ENCODE measurements at places on chromosomes 1 and 21.

DNA sequence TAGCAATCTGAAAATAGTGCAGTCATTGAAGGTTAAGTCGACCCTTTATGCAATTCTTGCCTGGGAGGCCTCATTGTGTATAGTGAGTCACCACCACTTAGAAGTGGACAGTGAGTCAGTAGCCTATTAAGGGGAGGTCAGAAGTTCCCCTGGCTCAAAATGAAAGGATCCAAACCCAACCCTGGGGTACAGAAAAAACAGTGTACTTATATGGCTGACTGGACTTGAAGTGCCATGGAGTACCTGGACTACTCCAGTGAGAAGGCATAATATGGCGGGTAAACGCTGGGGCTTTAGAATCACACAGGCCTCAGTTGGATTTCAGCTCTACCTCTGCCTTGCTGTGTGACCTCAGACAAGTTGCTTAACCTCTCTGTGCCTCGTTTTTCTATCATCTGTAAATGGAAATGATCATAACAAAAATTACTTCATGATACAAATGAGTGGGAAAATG is 2.2 kb upstream of the BCL9 start:
- DNase-seq = no peak

DNA sequence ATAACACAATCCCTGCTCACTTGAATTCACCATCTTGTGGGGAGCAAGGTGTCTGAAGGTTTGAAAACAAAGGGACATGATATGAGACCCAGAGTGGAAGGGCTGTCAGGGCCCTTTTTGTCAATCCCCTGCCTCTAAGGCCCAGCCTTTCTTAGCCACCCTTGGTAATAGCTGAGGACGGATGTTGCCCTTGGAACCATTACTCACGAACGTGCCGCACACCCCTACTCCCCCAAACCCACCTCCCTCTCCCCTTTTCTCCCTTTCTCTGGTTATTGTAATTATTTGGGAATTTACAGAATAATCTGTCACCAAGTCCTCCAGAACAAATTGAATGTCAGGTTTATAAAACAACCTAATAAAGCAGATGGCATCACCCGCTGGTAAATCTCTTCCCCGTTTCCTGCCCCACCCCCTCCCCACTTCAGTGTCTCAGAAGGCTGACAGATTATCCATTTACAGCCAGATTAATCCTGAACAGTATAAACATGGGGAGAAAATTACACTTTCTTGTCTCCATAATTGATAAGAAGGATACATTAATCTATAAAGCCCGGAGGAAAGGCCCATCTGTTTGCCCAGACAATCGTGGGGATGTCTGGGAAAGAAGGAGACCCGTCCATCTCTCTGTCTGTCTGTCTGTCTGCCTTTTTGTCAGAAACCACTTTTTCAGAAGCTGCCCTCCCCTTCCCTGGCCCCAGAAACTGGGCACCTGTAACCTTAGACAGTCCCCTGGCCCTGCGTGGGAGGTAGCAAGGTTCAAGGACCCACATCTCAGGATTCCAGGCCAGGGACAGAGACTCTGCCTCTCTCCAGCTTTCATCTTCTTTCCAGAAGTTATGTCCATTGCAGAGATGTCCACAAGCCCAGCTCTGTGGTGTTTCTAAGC is 60.6 kb upstream of the CD34 start:
- DNase-seq = no peak

- DNase-seq = no peak
Measured at GRCh38 chr1:219990782-219991510, 55.4 kb downstream of the EPRS1 start.

DNA sequence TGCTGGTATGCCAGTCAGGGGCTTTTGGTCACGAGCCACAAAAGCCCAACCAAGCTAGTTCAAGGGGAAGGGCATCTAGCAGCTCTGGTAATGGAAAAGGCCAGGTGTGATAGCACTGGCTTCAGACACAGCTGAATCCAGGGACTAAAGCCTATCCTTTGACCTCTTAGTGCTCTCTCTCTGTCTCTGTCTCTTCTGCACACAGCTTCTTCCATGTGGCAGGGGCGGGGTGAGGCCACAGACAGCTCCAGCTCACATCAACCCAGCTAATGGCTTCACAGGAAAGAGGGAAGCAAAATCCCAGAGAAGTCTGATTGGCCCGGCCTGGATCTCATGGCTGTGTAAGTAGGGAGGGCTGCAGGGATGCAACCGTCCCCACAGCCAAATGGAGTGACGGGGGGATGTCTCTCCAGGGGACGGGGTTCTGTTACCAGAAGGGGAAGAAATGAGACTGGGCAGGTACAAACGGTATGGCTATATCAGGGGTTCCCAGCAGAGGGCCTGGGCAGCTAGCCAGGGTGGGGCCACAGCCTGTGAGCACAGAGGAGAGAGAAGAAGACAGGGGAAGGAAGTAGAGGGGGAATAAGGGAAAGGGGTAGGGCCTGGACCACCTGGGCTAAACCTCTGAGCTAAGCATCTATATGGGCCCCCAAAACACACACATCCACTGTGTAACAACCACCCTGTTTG is 42.4 kb downstream of the FBXO2 start:
- no peak for DNase-seq

DNA sequence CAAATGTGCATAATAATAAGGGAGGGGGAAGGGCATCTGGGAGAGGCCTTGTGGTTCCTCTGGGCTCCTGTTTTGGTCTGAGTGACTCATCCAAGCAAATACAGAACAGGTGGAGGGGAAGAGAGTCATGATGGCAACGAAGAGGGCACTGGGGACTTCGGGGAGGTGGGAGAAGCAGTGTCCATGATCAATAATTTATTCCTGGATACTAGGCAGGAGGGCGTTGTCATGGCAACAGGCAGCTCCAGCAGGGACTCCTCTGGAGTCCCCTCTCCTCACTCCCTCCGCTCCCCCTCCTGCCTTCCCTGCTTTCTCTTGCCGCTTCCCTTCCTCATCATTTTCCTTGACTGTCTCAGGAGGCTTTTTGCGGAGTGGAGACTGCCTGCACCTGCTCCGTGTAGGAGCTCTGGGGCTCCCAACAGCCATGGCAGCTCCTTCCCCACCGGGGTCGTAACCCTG is 12.3 kb upstream of the NFASC start:
- DNase-seq = no peak

DNA sequence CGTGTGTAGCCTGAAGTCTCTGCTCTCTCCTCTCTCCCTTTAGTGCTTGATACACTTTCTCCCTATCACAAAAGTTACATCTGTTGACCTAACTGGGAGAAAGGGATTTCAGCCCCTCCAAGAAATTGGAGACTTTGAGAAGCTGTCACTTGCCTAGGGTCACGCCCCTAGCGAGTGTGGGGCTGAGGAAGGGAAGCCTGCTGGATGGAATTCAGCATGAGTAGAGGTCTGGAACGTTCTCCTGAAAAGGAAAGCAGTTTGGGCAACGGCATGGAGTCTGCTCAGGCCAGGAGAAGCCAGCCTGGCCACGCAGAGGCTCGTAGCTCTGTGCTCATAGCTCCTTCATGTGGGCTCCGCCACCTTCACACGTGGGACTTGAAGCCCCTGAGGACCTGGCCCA is 22.4 kb downstream of the COL16A1 start:
- no peak for DNase-seq

- DNase-seq = no peak
Measured at GRCh38 chr1:233530665-233531386, 83.1 kb upstream of the KCNK1 start.

DNA sequence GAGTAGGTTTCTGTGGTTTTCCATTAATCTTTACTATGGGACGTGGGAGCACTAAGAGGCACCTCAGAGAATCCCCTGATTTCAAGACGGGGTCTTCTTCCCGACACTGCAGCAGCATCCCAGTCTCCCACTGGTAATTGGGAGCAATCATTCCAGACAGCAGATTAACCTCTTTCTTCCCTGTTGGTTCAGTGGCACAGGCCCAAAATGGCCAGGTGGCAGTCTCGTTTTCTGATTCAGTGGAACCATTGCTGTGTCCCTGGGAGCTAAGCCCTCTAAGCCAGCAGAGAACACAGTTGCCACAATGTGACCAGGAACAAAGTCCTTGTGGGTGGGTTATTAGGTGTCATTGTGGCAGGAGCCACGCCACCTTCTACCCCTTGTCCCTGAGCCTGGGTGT is 342.1 kb downstream of the MATN1 start:
- no peak for DNase-seq

DNA sequence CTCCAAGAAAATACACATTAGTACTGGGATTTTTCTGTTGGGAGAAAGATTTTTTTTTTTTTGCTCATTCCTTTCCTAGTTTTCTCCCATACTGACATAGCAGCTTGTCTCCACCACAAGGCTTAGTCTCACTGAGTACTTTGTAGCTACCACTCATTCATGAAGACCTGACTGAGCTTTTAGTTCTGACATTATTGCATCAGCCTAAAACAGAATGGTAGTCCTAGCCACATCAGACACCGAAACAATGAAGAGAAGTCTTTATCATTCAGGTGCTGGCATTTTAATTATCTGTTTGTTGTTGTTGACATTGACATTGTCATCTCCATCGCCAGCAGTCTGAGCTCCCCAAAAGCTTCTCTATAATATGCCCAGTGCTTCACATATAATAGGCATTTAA is 21.1 kb upstream of the C1orf21 start:
- DNase-seq = no peak

GRCh38 chr1:167747988-167748387 is 26.2 kb downstream of the MPZL1 start:
- no peak for DNase-seq

GRCh38 chr21:28885853-28886177 is 106.9 kb downstream of the LTN1 start:
- no peak for DNase-seq

DNA sequence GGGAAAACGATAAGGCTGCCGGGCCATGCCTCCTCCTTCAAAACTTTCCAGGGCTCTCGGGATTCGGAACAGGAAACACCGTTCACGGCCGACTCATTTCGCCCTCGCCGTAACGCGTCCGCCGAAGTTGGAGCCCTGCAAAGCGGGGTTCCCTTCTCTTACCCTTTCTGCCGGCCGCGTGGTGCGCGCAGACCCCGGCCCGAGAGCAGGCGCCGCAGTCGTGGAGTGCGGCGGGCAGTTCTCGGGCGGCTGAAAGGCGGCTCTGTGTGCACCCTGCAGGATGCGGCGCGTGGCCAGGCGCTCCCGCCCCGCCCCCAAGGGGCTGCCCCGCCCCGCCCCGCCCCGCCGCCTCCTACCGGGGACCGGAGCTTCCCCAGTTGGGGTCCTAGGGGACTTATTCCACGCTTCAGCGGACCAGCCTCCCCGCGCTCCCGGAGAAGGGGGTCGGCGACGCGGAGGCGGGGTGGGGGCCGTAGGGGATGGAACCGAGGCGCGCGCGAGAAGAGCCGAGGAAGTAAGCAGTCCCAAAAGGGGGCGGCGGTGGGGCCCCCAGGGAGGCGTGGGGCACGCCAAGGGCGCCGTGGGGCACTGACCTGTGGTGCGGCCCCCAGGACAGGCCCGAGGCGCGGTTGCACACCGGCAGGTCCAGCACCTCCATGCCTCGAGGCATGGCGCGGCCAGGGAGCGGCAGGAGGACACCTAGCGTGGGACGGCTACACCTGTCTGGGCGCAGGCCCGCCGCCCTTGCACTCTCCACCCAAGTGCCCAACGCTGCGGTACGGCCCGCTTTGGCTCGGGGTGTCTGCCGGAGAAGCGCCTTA is at the start of gene MCOLN2:
Gene MCOLN2 (minus strand): TSS at position 268 of the 821 bp plus-strand sequence. CDS start 241 bp downstream, at position 27.
- DNase-seq = peak; percentile 46

- no peak for DNase-seq
Measured at GRCh38 chr1:182192215-182192614, 130.7 kb upstream of the ZNF648 start.

GRCh38 chr1:160062230-160062532 is 7.8 kb downstream of the KCNJ10 start:
- DNase-seq = no peak

GRCh38 chr1:55720261-55720660 is 505.1 kb upstream of the USP24 start:
- peak; percentile 57 for DNase-seq

DNA sequence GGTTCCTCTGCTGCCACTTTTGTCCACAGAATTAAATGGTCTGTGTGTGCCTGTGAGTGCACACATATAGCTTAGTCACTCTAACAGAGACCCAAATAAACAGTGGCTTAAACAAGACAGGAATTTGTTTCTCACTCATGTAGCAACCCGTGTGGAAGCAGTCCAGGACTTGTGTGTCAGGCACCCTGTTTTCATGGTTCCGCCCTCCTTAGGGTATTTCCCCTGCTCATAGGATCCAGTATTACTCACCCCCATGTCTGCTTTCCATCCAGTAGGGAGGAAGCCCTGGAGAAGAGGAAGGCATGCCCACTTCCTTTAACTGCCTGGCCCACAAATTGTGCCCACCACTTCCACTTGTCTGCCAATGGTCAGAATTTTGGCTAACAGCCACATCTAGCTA is 41.3 kb upstream of the TACSTD2 start:
- DNase-seq = no peak

GRCh38 chr1:115258302-115258866 is 79.7 kb downstream of the NGF start:
- no peak for DNase-seq

- no peak for DNase-seq
Measured at GRCh38 chr1:16204216-16204615, 8.2 kb downstream of the ARHGEF19 start.

DNA sequence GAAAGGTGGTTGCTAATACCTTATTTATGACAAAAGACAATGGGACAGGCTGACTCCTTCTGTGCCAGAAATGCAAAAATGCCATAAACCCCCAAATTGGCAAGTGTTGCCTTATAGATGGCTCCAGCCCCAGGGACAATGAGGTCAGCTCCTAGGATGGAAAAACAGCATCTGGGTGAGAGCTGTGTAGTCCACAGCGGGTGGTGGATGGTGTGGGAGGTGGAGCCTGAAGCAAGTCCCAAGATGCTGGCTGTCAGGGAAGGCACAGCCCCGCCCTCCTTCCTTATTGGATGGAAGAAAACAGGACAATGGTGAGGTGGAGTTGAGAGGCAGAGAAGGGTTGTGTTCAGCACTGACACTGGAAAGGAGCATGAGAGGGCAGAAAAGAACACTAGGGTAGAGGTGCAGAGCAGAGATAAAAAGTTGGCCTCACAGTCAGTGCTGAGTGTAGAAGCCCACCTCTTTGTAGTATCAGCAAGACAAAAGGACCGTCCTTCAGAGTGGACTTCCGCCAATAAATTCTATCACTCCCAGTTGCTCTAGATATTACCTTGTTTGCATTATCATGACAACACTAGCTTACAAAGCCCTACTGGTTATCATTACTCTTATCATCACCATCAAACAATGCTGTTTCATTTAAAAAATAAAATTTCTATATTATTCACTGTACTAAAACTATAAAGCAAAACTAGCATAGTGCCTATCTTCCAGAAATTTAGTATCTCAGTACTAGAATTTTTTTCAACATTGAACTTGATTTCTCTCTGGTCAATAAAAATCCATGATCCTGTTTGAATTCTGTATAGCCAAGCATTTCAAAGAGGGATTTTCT is 3.7 kb upstream of the SDE2 start:
- DNase-seq = peak; percentile 79

GRCh38 chr1:222918801-222919477 is 104.1 kb downstream of the DISP1 start:
- no peak for DNase-seq

DNA sequence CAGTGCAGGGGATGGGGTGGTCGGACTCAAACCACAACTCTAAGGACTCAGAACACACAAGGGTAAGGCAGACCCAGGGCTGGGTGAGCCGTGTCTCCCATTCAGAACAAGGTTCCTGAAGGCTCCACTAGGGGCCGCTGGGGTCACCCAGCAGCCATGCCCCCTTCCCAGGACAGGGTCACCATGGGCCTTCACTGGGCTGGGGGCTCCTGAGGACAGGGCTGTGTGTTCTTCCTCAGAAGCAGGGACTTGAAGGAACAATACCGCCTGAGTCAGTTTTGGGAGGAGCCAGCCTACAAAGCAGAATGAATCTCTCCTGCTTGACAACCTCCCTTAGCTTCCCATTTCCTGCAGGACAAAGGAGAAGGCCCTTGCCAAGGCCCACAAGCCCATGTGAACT is 15.4 kb downstream of the RIMS3 start:
- no peak for DNase-seq

GRCh38 chr1:84959294-84959693 is 37.6 kb downstream of the MCOLN2 start:
- DNase-seq = no peak

Data from heart left ventricle (tissue), 16 donors.